G401 (cell line): ENCODE measurements at places on chromosomes 2 and 18. TPM values are rescaled to one million over a fixed set of nuclear protein-coding genes. Genes with fewer than 3 reads are reported as not detected.

Gene ANKRD62
- not detected in 2 replicates for total RNA-seq

Gene OSBPL1A
- total RNA-seq = 75.8 and 78.6 TPM in 2 replicates

Gene DYNAP
- not detected in 2 replicates for total RNA-seq

Gene POTEI
- total RNA-seq = under 0.01 TPM in 1 of 2 replicates, not detected in the other

Gene PTPRN
- 0.18 and 0.71 TPM in 2 replicates for total RNA-seq

Gene LDLRAD4
- total RNA-seq = 0.06 TPM in 1 of 2 replicates, not detected in the other

Gene LCT
- total RNA-seq = not detected in 2 replicates

Gene DNAJC5G
- not detected in 2 replicates for total RNA-seq

Gene C1QL2
- not detected in 2 replicates for total RNA-seq

Gene MARCO
- total RNA-seq = not detected in 2 replicates

Gene GRB14
- 0.25 and 3.0 TPM in 2 replicates for total RNA-seq

Gene TRPM8
- not detected in 2 replicates for total RNA-seq

Gene IL1R1
- not detected in 2 replicates for total RNA-seq

Gene IL18R1
- not detected in 2 replicates for total RNA-seq

Gene UGT1A6
- not detected in 2 replicates for total RNA-seq

Gene CREG2
- total RNA-seq = not detected in 2 replicates

Gene OR6B2
- not detected in 2 replicates for total RNA-seq

Gene CNTNAP5
- not detected in 2 replicates for total RNA-seq

Gene GNLY
- not detected in 2 replicates for total RNA-seq

Gene KIAA2012
- not detected in 2 replicates for total RNA-seq

Gene AGXT
- total RNA-seq = not detected in 2 replicates

Gene IL1A
- total RNA-seq = not detected in 2 replicates

Gene KLHL41
- total RNA-seq = 0.10 TPM in 1 of 2 replicates, not detected in the other

Gene FAM228B
- 1.3 and 5.6 TPM in 2 replicates for total RNA-seq

Gene CGREF1
- 1.3 and 11.3 TPM in 2 replicates for total RNA-seq

Gene FZD7
- 17.5 and 18.5 TPM in 2 replicates for total RNA-seq

Gene CYB5A
- not detected in 2 replicates for total RNA-seq

Gene GRP
- total RNA-seq = not detected in 2 replicates

Gene C2orf66
- not detected in 2 replicates for total RNA-seq

Gene ARHGAP15
- total RNA-seq = not detected in 2 replicates

Gene CCBE1
- total RNA-seq = not detected in 2 replicates

Gene GPR17
- not detected in 2 replicates for total RNA-seq

Gene SCTR
- not detected in 2 replicates for total RNA-seq

Gene DPP4
- total RNA-seq = not detected in 2 replicates

Gene HES6
- 56.0 and 67.5 TPM in 2 replicates for total RNA-seq

Gene INHA
- total RNA-seq = 1.3 TPM in 1 of 2 replicates, not detected in the other

Gene TANC1
- 1.8 and 2.8 TPM in 2 replicates for total RNA-seq

Gene TUBA4B
- total RNA-seq = not detected in 2 replicates

Gene CCDC68
- total RNA-seq = not detected in 2 replicates

Gene CDC42EP3
- 0.07 TPM in 1 of 2 replicates, not detected in the other for total RNA-seq

Gene PRSS56
- not detected in 2 replicates for total RNA-seq
